ENCODE measurements at places on chromosomes 2 and 18.
A peak's percentile ranks its signal among the peaks of the same experiment; 100 is the strongest.

DNA sequence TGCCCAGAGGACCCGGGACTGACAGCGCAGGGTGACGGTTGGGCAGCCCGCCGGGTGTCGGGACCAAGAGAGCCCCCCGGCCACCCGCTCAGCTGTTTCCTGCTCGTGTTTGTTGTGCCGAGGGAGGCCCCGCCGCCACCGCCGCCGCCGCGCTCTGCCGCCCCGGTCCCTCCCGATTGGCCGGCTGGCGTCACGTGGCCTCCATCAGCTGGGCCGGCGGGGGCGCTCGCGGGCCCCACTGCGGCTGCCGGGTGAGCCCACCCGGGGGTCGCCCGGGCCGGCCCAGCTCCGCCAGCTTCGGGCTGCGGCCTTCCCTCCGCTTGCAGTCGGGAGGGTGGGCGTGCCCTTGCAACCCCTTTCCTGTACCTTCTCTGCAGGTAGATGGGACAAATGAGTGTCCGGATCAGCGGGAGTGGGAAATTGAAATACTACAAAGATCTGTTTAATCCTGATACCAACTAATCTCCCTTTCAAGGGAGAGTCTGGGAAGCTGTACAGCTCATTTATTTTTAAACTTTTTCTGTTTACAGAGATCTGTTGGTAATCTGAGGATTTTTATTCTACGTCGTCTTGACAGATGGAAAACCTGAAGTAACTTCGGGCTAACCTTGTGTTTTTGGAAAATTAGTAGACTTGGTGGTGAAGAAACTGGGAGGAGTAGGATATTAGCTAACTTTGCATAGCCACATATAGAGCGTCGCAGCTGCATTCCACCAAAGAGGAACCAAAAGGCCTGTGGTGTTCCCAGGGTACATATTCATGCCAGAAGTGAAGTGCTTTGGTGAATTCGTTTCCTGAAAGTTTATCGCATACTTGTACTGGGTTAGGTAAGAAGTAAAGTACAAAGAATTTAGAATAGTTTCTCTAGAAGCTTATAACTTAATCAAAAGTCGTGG lies 1.2 kb downstream of the YPEL5 start:
- peak; percentile 89 for DNase-seq

DNA sequence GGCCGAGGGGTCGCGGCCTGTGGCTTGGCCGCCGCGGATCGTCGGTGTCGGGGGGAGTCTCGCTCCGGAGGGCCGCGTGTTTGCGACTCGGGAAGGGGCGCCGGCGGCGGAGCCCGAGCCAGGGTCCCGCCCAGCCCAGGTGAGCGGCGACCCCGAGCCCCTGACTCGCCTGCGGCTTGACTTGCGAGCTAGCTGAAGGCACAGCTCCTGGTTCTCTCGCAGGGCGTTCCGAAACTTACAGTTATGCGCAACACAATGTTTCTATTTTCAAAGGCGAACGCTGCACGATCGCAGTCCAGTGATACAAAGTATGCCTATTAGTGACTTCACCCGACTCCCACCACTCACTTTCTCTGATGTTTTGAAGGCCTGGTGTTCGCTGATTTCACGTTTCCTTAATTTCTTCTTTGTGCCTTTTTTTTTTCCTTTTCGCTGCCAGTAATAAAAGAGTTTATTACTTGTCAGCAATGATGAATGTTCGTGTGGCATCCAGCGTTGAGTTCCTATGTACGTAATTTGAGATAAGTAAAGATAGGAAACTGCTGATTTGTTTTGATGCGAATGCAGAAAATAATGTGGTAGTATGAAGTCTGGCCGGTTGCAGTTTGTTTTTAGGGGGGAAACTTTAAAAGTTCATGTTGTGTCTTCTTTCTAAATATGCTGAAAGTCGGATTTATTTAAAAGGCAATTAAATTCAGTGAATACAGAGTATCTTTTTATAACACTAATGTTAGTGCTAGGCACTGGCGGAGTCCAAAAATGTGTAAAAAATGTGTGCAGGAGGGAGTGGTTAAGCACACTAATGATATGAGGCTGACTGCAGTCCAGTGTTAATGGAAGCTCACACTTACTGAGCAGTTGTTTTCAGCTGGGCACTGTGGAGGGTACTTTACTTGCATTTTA lies 706 bp downstream of the UBXN2A start:
- DNase-seq, result no peak

DNA sequence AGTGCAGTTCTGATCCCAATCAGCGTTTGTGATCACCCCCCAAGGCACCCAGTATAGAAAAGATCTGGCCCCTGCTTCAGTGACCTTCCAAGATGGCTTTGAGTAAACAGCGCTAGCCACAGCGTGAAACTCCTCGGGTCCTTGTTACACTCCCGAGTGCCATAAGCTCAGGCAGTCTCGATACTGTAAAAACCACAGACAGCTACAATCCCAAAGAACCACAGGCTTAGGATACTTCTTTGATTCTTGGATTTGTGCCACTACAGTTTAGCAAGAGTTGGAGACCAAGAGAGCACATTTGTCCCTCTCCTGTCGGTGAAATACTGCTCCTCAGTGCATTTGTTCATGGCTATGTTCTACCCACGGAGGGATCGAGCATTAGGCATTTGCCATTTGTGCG lies 352.5 kb upstream of the ZNF521 start:
- DNase-seq, result no peak

DNA sequence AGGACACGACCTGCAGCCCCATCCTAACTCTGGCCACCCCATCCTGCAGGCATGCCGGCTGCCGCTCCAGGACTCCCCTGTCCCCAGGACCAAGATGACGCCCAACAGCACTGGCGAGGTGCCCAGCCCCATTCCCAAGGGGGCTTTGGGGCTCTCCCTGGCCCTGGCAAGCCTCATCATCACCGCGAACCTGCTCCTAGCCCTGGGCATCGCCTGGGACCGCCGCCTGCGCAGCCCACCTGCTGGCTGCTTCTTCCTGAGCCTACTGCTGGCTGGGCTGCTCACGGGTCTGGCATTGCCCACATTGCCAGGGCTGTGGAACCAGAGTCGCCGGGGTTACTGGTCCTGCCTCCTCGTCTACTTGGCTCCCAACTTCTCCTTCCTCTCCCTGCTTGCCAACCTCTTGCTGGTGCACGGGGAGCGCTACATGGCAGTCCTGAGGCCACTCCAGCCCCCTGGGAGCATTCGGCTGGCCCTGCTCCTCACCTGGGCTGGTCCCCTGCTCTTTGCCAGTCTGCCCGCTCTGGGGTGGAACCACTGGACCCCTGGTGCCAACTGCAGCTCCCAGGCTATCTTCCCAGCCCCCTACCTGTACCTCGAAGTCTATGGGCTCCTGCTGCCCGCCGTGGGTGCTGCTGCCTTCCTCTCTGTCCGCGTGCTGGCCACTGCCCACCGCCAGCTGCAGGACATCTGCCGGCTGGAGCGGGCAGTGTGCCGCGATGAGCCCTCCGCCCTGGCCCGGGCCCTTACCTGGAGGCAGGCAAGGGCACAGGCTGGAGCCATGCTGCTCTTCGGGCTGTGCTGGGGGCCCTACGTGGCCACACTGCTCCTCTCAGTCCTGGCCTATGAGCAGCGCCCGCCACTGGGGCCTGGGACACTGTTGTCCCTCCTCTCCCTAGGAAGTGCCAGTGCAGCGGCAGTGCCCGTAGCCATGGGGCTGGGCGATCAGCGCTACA lies 2.1 kb downstream of the GPBAR1 start:
- peak; percentile 83 for DNase-seq

- DNase-seq, result no peak
These were observed 6.6 kb downstream of the RIT2 start for GRCh38 chr18:43108882-43109281.

GRCh38 chr18:40812981-40813515 lies 1142.0 kb upstream of the PIK3C3 start:
- no peak for DNase-seq

- DNase-seq, result no peak
These were observed 24.4 kb upstream of the ACKR3 start for GRCh38 chr2:236545248-236545658.

- DNase-seq, result no peak
These were observed 174.2 kb downstream of the LOXHD1 start for GRCh38 chr18:46482831-46483230.

DNA sequence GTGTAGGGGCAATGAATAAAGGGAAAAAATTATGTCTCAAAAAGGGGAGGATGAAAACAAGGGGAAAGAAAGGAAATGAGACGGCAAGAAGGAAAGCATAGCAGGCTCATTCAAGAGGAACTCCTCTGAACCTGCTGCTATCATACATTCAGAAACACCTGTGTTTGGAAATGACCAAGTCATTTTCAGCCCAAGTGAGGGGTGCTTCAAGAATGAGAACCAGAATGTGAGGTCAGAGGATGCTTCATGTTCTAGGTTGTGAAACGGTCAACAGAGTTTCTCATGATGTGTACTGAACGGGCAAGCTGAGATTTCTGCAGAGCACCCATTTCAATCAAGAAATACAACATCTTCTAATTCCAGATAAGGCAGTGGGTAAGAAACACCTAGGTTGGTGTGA lies 1367.2 kb upstream of the CELF4 start:
- no peak for DNase-seq

- DNase-seq, result peak; percentile 86
These were observed 117.3 kb upstream of the ZFP36L2 start for GRCh38 chr2:43343573-43344304.

- no peak for DNase-seq
These were observed 102.2 kb downstream of the ALPK2 start for GRCh38 chr18:58526425-58527284.

- DNase-seq, result no peak
These were observed 596.1 kb upstream of the KLHL29 start for GRCh38 chr2:22788749-22789327.

DNA sequence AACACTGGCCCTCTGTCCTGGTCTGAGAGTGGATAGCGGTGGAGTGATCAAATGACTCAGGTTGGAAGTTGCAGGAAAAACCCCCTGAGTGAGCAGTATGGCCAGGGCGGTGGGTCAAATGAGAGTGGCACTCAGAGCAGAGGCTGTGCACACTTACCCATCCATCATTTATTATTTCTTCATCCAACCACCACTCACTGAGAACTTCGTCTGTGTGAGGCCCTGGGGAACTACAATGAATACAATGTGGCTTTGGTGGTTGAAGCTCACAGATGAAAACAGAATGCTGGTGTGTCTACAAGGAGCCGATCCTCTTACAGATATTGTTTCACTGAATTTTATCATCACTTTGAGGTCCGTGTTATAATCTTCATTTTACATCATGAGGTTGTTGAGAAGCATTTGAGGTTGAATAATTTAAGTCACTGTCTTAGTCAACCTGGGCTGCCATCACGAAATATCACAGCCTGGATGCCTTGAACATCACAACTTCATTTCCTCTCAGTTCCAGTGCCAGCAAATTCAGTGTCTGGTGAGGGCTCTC lies 73.4 kb upstream of the ID2 start:
- DNase-seq, result no peak

DNA sequence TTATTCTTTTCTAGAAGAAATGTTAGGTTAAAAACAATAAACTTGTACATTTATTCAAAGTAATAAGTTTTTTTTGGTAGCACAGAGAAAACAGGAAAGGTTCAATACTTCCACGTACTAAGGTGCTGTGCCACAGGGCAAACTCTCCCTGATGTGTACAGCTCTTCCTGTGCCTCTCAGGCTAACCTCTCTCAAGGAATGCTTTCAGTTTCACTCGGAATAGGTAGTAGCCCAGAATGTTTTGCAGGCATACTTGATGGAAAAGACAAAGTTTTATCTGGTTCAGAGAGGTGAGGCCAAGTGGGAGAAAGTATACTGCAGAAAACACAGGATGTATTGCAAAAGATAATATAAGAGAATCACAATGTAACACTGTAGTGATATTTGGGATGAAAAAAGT lies 171.0 kb upstream of the ZFP36L2 start:
- no peak for DNase-seq

DNA sequence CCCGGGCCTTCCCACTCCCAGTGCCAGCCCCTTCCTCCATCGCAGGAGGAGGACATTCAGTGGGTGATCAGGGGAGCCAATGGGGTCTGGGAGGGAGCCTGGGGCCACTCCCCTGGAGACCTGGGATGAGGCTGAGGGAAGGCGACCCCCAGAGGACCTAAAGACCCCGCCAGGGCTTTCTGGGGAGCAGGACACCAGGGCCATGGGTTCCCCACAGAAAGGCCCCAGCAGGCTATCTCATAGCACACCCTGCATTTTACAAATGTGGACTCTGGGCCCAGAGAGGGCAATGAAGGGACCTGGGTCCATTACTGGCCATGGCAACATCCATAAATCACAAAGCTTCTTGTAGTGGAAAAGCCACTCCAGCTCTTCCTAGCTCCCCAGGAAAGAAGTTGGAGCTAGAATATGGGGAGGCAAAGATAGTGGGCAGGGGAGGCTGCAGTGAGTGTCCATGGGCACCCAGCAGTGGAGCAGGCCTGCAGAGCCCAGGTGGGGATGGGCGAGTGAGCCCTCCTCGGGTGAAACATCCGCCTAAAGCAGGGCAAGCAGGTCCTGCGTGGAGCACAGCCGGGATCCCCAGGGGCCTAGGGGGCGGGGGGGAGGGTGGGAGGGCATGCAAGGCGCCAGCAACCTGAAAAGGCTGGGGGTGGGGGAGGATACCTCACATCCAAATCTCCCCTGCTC lies 13.8 kb downstream of the CYP26B1 start:
- DNase-seq, result peak; percentile 57

DNA sequence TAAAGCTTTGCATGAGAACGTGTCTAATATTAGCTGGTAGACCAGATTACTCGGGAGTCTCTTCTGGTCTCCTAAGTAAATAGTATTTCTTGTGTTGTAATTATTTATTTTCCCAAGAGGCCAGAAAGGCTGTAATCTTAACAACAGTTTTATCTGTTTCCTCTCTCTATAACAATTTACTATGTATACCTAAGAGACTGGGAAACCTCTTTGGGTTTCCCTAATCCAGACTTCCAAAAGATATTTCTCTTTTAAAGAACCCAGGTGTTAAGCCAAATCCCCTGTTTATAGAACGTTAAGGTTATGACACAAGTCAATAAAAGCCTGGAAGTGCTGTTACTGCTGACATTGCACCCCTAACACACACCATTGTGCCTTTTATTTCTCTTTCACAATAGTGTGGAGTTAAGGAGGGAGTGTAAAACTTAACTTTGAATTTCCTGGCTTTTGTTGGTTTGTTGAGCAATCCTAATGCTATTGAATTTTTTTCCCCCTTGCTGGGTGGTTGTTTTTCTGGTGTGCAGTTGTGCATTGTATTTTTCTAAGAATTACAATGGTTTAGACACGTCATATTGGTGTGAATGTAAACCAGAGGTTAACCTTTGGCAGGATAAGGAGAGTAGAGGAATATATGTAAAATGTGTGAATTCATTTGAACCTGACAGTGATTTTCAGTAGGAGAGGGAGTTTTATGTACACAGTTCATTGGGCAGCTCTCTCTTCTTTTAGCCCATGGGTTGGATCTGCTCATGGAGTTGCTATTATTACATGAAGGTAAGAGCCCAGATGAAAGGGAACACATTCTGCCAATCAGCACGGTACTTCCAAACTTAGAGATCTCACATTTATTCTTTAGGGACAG lies 192.8 kb downstream of the MTX2 start:
- DNase-seq, result no peak

Data from aorta (tissue), 5 donors.